SHP77 (cell line): ENCODE measurements at places on chromosomes 2 and 18.

- no peak for DNase-seq
Observed at GRCh38 chr2:85644909-85645308, 23.1 kb downstream of the SFTPB start.

DNA sequence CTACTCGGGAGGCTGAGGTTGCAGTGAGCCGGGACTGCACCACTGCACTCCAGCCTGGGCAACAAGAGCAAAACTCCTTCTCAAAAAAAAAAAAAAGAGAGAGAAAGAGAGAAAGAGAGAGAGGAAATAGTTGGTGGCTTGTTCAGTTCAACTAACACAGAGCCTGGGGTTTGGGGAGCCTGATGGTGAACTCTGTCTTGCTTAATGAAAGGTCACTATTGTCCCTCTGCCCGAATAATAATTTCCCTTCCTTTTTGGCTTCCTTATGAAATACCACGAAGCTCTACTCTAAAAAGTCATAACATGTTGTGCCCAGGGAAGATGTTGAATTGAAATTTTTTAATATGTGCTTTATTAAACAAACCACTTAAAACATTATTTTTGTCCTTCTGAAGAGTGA, 17.3 kb downstream of the BCL2 start:
- no peak for DNase-seq

DNA sequence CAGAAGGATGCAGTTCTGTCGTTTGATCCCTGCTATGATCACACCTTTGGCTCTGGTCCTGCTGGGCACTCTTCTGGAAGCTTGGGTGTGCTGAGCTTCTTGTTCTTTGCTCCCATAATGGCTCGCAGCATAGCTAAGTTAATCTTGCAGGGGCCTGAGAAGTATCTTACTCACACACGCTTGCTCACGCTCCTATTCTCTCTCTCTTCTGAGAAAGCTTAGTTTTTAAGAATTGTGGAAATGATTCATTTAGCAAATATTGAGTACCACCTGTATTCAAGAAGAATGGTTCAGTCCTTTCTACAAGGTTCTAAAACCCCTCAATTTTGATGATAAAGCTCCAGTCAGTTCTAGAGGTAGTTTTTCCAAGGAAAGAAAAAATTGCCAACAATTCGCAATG, 40.6 kb downstream of the XRCC5 start:
- no peak for DNase-seq

DNA sequence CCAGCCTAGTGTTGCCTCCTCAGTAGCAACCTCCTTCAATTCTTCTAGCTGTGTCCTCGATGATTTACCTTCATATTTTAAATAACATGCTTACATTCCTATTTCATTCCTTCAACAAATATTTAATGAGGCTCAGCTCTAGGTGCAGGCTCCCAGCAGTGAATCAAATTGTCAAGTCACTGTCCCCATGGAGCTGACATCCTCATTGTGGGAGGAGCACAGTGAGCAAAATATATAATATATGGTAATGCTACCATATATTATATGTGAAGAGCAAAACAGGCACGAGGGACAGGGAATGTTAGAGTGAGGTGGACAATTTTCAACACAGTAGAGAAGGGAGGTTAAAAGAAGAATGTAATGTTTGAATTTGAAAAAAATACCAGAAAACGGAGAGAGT, 869.1 kb downstream of the SLC4A3 start:
- no peak for DNase-seq

DNA sequence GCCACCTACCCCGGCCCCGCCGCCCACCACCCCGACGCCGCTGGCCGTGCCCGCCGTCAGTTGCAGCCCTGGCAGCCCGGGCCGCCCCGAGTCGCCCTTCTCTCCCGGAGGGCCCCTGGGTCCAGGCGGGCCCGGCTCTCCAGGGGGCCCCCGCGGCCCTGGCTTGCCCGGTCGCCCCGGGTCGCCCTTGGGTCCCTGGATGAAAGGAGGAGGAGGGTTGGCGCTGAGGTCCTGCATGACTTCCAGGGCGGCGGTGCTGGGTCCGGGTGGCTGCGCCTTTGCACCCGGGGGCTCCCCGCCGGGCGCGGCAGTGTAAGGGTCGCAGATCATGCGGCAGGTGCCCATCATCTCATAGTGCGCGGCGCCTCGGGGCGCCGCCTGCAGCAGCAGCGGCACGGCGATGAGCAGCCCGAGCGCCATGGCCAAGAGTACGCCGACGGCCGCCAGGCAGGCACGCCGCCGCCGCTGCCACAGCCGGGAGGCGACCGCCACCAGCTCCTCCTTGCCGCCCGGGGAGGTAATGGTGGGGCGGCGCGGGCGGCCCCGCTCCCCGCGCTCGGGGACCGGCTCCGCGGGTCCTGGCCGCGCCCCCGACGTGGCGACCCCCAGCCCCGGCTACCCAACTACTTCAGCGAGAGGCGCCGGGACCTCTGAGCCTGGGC, 570 bp downstream of the C1QL2 start:
- DNase-seq, result no peak

GRCh38 chr18:70840649-70841048, 551.8 kb downstream of the SOCS6 start:
- no peak for DNase-seq

- no peak for DNase-seq
Observed at GRCh38 chr18:70024093-70024492, 76.4 kb upstream of the CD226 start.

GRCh38 chr2:48906633-48907032, 151.1 kb upstream of the LHCGR start:
- no peak for DNase-seq

DNA sequence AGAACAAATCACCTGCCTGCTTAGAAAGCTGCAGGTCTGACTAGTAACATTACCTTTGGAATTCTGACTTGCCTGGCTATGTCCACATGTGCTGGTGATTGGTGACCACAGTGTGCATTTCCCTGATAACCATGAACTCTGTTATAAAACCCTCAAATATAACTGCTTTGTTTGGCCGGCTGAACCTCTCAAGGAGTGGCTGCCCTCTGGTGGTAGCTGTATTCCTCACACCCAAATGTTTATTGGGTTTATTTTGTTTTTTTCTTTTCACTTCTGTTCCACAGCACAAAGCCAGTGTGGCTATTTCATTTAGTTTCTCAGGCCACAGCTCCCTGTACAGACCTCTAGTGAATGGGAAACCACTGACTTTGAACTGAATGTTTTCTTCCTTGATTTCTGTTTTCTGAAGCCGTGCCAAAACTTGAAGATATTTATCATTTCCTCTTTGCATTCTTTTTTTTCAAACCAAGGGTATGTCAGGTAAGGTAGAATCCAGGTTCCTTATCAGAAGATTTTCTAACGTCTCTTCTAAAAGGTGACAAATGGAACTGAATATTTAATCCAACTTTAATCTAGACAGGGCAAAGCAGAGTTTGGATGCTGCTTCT, 549.0 kb upstream of the VRK2 start:
- peak; percentile 77 for DNase-seq

DNA sequence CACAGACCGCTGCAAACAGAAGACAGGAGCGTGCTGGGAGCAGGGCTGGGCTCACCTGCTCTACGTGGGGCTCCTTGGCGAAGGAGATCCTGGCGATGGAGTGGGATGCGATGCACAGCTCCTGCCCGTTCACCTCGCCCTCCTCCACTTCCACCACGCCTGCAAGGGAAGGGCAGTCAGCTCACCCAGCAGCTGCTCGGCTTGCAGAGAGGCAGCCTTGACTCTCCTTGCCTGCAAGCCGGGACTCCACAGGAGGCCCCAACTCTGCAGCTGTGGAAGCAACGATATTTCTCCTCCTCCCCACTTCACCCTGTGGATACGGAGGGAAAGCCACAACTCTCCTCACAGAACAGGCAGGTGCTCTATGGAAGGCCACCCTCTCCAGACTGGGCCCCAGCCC, 35.1 kb downstream of the THAP4 start:
- no peak for DNase-seq

DNA sequence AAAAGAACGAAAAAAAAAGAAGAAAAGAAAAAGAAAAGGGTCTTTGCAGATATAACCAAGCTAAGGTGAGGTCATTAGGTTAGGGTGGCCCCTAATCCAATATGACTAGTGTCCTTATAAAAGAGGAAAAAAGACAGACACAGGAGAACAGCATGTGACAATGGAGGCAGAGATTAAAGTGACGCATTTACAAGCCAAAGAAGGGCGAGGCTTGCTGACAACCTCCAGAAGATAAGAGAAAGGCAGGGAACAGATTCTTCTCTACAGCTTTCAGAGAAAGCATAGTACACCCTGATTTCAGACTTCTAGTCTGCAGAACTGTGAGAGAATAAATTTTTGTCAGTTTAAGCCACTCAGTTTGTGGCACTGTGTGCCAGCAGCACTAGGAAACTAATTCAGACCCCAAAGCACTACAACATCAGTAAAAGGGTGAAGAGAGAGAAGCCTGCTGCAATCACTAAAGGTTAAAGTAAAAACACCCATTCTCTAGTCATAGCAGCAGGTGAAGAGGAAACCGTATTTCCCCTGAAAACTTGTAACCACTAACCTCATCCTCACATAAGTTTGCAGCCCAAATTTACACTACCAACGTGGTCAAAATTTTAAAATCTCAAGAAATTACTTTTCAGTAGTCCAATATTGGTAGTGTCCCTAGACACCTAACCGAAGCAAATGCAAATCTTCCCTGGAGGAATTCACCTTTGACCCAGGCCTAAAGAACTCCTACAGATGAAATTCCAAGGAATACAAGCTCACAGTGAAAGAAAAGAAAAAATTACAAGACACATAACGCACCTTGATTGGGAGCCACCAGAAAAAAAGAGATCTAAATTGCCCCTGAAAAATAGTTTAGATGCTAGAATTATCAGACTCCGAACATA, 17.5 kb downstream of the REEP1 start:
- DNase-seq, result no peak

DNA sequence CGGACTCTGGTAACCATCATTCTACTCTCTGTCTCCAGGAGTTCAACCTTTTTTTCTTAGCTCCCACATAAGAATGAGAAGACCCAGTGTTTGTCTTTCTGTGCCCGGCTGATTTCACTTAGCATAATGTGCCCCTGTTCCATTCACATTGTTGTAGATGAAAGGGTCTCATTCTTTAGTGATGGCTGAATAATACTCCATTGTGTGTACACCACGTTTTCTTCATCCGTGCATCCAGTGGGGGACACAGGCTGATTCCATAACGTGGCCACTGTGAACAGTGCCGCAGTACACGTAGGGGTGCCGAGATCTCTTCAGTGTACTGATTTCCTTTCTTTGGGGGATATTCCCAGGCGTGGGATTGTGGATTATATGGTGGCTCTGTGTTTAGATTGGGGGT, 72.3 kb upstream of the NFATC1 start:
- DNase-seq, result no peak

- no peak for DNase-seq
Observed at GRCh38 chr2:178884440-178884839, 77.2 kb upstream of the TTN start.

GRCh38 chr2:32926708-32927084, 20.1 kb upstream of the LTBP1 start:
- DNase-seq, result peak; percentile 79

DNA sequence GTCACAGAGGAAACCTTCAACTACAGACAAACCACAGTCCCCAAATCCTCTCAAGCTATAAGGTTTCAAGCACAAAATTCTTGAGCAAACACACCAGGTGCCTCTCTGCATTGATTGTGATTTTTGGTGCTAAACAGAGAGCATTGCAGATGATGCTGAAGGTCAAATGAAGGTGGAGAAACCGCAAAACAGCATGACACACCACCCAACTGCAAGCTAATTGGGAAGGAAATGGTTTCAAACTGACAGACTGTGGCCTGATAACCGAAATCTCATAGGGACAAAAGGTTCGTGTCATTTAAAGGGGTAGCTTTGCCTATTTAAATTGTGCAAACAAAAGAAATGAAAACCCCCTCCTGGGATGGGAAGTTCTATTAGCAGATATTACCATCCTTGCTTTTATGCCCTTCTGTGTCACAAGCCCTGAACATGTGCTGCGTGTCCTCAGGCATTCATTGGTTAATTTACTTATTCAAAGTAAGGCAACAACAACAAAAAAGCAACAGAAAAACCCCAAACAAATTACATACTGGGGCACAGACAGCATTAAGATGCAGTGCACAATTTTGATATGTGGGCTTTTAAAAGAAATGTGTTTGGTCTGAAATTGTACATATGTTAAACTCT, 154.9 kb downstream of the AQP4 start:
- no peak for DNase-seq

GRCh38 chr18:10036479-10036878, 122.7 kb downstream of the VAPA start:
- no peak for DNase-seq
